NCI-H226 (cell line): ENCODE measurements at places on chromosomes 1 and 21.

DNA sequence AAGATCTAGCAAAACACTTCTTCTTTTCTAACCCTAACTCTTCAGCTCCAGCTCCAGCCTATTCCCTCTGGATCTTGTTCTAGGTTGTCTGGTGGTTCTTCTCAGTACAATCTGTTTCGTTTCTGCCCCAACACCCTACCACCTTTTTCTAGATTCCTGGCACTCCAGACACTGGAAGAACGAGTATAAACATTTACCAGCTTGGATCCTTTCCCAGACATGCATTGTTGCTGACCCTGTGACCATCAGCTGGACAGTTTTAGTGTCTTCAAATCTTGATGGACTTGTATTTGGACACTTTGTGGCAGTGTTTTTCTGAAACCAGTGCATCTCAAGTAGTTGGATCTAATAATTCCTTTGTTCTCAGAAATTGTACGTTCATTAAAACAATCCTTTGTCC, 30.6 kb upstream of the CACNA1E start:
- no peak for DNase-seq

DNA sequence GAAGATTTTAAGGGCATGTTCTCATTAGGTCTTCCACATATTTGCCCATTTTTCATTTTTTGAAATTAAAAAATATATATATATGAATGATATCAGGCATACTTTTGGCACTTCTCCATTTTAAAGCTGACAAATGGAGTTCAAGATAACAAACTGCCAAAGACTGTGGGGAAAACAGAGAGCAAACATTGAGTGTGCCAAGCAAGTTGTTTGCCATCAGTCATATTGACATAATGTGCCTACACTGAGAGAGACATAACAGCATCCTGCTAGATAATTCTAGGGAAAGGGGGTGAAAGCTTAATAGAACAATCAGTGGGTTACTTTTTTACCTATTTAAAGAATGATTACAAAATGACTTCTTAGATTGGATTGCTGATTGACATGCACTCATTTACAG, 529.4 kb upstream of the CXADR start:
- DNase-seq: peak; percentile 32

- no peak for DNase-seq
These were observed 1.1 kb downstream of the TRIM58 start for GRCh38 chr1:247857985-247858619.

- peak; percentile 53 for DNase-seq
These were observed at the start of gene CHI3L2 for GRCh38 chr1:111227434-111227833. Gene CHI3L2, plus strand, starts transcription at chr1:111227713. Its CDS starts 17 bp downstream, at chr1:111227730.

- no peak for DNase-seq
These were observed 173.6 kb upstream of the IGSF21 start for GRCh38 chr1:17933971-17934370.
